ENCODE measurements at places on chromosomes 6 and 20.

DNA sequence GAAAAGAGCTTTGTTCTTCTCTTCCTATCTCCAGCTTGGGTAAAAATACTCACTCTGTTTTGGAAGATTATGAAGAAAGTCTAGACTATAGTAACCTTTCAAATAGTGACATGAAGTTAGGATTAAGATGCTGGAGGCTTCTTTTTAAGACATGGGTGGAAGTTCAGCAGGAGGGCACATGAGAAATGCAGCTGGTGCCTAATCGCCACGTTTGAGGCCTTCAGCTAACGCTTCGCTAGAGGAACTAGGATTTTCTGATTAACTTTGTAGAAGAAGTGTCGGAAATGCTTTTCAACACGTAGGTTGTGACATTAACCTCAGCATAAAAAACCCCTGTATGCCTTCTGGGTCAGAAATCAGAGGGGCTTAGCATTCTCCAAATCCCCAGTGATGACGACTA lies 348.1 kb upstream of the MAP3K7 start:
- no peak for DNase-seq

GRCh38 chr20:36243726-36244125 lies 7.4 kb downstream of the AAR2 start:
- DNase-seq: no peak

DNA sequence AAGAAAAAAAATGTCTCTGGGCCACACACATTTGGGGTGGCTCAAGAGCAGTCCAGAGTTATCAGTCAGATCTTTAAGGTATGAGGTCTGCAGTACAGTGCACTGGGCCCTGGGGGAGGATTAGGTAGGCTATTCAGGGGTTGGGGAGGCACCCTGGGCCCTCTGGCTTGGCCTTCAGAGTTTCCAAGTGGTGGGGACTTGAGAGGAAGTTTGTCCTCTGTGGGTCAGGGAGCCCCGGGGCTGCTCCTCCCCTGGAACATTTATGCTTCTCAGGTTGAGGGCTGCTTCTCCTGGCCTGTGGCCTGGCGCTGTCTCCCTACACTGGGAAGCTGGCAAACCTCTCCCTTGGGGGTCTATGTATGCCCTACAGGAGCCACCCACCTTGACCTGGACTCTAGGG lies 46.0 kb downstream of the PTK7 start:
- no peak for DNase-seq

DNA sequence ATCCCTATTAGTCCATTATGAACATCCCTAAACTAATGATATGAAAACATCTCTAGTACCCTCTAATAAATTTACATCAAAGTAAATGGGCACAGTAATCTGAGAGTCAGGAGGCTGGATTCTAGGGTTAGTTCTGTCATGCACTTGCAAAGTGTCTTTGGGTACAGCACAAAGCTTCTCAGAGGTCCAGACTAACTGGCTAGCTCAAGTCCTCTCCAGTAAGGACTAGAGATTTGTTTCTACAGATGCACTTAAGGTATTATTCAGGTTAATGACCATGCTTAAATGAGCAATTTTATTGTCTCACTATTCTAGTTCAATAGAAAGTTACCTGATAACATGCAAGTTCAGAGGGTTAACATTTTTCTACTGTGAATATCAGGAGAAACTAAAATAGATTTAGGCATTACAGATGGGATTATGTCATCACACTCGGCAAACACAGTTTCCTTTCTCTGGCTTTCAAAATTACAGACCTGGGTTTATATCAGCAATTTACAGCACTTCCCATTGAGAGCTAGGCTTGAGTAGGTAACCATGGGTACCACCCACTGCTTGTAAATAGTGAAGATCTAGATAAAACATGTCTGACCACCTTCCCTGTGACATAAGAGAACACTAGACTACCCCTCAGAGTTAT lies 402.9 kb upstream of the RUNX2 start:
- peak; percentile 71 for DNase-seq

DNA sequence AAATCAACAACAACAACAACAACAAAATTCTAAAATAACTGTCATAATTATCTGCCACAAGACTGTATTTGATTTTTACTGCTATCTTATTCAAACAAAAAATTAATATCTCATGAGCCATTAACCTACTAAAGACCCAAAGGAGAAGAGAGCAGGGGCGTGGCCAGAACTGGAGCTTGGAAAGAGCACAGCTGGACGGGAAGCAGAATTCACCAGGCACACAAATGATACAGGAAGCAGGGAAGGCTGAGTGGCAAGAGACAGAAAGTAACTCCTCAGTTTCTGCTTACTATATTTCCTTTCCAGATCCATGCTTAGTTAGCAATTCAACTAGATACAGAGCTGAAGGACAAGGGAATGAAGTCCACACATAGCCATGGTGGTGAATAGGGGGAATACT lies 54.4 kb downstream of the FKBP5 start:
- DNase-seq: peak; percentile 39

DNA sequence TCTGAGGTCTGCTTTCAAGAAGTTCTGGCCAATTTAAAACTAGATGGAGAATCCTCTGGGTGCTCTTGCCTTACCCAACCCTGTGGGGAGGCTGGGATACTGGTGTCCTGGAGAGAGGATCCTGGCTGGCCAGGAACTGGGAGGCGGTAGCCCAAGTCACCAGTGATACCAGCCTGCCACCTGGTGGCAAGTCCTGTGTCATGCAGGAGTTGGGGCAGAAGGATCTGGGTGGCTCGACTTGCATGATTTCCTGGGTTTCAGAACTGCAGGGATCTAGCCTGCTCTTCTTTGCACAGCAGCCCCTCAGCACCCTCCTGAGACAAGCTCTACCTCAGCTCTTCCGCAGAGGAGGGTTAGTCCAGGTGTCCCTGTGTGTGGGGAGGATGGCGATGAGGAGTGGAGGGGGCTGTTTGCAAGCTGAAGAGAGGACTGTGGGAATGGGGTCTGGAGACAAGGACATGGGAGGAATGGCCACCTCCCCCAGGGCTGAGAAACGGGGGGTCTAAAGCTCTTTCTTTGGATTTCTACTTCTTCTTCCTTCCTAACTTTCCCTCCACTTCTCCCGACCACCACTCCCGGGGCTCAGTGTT lies 4.2 kb downstream of the KCNK17 start:
- peak; percentile 61 for DNase-seq

- peak; percentile 27 for DNase-seq
Measured at GRCh38 chr20:43507150-43508080, at the start of gene L3MBTL1. Gene L3MBTL1 (plus strand): TSS chr20:43507697. CDS start chr20:43513504, 5,807 bp downstream.

GRCh38 chr20:33279261-33279910 lies 3.6 kb upstream of the BPIFB1 start:
- no peak for DNase-seq
